ENCODE measurements at places on chromosomes 3 and 15.

DNA sequence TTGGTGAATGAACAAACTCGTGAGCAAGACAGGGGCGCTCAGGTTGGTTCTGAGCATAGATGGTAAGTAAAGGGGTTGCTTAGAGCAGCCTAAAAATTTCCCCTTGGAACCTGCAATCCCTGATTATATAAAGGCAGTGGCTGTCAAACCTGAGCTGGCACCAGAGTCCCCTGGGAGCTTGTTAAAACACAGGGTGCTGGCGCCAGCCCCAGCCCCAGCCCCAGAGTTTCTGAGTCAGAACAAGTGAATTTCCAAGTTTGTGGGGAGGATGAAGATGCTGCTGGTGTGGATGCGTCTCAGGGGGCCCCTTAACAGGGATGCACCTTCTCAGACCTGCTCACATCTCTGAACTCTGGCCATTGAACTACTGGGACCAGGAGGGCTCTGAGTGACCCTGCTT, 48.2 kb downstream of the FEM1B start:
- DNase-seq, result no peak

GRCh38 chr3:148269816-148270215, 427.9 kb upstream of the AGTR1 start:
- no peak for DNase-seq

DNA sequence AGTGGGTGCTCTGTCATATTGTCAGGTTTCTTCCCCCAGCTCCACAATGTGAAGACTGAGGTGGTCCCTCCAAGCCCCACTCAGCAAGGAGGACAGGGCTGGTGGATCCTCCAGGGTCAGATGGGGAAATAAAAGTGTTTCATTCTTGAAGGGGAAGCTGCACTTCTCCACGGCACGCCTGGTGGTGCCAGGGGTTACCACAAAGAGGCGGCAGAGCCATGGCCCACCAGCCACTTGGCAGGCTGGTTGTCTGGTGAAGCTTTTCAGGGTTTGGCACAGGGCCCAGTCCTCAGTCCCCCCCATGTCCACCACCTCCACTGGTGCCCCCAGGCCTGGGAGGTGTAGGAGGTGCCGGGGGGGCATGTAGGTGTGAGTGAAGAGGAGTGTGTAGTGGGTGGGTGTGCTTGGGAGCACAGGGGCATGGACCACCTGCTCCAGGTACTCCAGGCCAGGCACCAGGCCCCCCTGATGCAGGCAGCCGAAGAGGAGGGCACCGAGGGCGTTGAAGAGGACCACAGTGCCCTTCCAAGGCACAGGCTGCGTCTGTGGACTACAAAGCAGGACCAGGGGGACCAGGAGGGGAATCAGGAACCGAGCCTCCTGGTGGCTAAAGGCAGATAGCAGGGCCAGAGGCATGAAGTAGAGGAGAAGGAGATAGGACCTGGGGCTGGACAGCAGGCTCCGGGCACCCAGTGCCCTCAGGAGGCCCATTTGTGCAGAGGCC, 5.0 kb upstream of the NCBP2 start:
- no peak for DNase-seq

- no peak for DNase-seq
These were observed 63.2 kb downstream of the AKAP13 start for GRCh38 chr15:85443593-85444087.

GRCh38 chr3:58299839-58300516, 6.1 kb upstream of the RPP14 start:
- no peak for DNase-seq

DNA sequence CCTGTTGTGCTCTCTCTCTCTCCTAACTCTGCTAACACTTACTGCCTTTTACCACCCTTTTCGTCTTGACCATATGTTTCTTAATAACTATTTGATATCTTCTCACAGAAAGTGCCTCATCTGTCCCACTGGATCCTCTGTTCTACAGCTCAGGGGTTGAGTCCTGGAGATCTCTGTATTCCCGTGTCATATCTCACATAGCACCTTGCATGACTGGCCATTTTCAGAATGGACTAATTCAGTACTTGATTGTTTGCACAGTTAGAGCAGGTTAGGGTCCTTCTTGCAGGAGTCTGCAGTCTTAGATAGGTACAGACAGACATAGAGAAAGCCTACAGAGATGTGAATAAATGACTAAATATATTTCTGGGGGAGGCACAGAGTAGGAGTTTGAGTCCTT, 20.9 kb downstream of the HACD3 start:
- no peak for DNase-seq

DNA sequence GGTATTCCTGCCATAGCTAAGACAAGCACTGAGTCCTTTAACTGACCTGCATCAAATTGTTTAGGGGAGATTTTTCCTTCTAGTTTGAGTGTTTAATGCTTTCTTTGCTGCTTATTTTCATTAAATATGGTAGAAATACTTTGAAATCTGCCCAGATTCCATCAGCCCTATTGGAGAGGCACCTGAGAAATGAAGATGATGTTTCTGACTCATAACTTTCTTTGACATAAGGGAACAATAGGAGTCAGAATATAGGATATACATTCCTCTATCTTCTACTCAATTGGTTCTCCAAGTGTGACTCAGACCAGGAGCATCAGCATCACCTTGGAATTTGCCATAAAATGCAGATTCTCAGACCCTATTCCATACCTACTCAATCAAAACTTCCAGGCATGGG, 27.4 kb downstream of the BTD start:
- DNase-seq, result no peak

DNA sequence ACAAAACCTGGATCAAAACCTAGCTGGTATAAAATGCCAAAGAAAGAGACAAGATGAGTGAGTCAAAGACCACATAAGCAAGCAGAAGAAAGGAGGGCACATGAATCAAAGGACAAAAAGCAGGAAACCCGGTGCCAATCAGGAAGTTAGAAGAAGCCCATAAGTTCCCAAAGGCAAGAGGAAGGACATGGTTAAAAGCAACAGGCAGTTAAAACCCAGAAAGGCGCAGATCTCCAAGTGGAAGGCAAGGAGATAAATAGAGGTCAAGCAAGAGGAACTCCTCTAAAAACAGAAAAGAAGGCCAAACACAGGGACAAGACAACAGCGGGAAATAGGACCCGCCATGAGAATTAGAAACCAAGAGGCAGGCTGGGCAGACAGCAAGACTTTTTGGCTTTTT, 4.4 kb downstream of the TMOD2 start:
- DNase-seq, result no peak

- DNase-seq, result no peak
These were observed 1043.5 kb upstream of the ALCAM start for GRCh38 chr3:104323226-104323625.

- DNase-seq, result no peak
These were observed 149.4 kb downstream of the VGLL4 start for GRCh38 chr3:11494131-11494916.

GRCh38 chr3:56197259-56197965, 270.9 kb downstream of the ERC2 start:
- no peak for DNase-seq

DNA sequence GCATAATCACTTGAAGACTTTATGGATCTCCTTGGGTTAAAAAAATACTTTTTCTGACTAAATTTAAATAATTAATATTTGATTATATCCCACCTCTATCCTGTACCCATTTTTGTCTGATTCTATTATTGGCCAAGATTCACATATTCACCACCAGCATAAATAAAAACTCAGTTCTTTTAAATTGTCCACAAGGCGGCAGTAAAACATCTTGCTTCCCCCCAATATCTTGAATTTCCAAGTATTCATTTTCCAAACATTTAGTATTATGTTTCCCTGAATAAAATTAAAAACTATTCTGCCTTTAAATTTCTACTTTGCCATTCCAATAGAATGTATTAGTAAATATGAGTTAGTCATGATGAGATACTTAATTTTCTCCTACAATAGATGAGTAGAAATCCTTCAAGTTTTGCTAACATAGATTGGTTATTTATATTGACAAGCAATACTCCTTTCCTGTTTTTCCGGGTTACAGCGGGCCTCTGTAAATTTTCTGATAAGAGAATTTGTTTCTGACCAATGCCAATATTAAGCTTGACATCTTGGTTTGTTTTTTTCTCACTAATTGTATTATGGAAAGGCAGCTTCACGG, 218.7 kb upstream of the MDFIC2 start:
- DNase-seq, result no peak

DNA sequence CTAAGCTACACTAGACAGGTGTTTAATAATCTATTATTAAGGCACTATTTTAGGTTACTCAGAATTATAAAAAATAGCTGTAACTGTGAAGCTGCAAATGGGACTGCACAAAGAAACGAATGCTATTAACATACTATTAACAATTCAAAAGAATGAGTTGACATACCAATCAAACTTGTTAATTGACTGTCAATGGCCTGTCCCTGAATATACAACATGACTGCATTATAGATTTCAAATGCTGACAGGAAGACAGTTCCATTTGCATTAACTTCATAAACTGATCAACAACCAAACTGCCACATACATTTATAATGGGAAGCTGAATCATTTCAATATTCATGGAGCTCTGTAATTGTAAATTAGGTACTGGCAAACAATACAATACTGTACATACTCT, 169.0 kb upstream of the NANOGP8 start:
- DNase-seq, result no peak

GRCh38 chr15:39623529-39623931, 42.7 kb downstream of the THBS1 start:
- peak; percentile 20 for DNase-seq

DNA sequence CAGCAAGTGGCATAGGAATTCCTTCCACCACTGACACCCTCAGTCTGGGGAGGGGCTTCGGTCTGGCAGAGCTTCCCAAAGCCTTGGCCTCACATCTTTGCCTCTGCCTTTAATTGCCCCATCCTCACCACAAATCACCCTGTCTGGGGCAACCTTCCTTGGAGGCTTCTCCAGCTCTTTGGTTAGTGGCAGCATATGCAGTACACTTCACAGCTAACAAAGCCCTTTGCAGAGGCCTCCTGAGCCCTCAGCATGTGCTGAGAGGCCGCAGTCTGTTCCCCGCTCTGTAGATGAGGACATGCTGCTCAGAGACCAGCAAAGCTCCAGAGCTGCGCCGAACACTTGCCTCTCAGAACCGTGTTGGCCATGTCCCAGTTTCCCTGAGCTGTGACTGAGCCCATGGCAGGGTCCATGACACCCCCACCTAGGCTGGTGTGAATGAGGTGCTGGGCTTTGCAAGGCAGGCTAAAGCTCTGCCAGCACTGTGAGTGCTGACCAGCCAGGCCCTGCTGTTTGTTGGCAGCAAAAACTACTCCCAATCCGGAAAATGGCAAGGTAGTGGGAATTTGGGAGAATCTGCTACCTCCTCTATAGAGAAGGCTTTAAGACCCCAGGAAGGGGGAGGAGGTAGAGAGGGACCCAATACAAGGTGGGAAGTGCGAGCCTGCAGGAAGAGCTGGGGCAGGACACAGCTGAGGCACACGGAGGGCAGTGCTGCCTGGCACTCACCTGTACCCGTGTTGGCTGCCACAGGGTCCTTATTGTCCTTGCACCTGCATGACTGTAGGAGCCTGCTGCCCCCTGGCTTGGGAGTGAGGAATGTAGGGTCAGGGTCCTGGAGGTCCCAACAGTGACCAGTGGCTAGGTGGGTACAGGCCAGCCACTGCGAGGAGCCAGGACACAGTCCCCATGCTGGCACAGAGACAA, 8.4 kb upstream of the KLF15 start:
- DNase-seq, result no peak

DNA sequence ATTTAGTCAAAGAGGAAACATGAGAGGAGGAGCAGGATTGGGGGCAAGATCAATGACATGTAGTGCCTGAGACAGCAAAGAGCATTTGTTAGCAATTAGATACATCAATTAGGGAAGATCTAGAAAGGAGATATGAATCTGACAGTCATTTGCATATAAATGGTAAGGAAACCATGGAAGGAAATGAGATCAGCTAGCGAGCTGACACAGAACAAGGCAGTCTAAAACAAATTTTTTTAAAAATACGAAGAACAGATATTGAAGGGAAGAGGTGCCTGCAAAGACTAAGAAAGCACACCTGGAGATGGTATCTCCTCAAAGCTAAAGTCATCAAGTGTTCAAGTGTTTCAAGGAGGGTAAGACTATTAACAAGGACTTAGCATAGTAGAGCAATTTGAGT, 4.6 kb downstream of the EPM2AIP1 start:
- no peak for DNase-seq

- no peak for DNase-seq
These were observed 268.4 kb upstream of the FRG2C start for GRCh38 chr3:75395580-75396315.

GRCh38 chr15:81491414-81492096, 117.5 kb upstream of the TMC3 start:
- no peak for DNase-seq

- no peak for DNase-seq
These were observed 1035.2 kb downstream of the MCTP2 start for GRCh38 chr15:95266451-95267061.

DNA sequence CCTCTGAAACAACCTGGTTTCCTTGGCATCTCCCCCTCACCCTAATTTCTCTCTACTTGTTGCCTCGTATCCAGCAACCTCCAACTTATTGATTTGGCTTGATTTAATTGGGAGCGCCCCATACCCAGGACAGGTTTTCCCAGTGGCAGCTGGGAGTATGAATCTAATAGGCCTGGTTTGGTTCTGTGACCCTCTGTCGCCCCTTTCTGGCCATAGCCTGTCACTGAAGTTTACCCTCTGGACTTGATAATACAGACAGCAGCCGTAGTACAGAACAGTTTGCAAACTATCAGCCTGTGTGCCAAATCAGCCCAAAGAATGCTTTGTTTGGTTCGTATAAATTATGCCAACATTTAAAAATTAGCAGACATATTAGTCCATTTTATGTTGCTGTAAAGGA, 525.1 kb upstream of the GOLIM4 start:
- no peak for DNase-seq

GRCh38 chr3:194688200-194688740, 2.6 kb downstream of the FAM43A start:
- peak; percentile 9 for DNase-seq

DNA sequence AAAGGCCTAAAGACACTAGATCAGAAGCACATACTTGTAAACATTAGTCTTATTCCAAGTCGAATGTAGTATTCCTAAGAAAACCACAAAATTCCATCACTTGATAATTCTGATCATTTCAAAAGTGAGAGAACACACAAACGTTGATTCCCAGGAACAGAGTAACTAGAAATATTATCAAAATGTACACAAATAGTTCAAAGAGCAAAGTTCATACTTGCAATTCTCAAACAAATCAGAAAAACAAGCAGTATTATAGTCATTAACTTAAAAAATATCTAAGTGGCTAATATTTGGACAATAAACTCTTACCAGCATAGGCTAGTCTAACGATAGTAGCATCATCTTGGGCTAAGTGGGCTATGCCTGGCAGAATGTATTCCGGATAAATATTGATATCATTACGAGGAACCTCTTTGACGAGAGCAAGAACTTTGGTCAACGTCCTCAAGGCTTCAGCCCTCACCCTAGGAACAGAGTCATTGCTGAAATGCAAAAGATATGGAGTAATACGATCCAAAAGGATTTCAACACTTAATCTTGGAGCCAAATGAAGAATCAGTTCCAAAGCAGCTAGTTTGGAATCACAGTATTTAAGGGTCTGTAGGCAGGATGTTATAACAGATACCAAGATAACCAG, 13.3 kb downstream of the PIK3R4 start:
- DNase-seq, result no peak

Measured in stimulated activated CD4-positive, alpha-beta T cell treated with anti-CD3 and anti-CD28 coated beads, Interleukin-4, amount 100 ng/mL, for 48 hours (primary cell).